Stimulated activated CD4-positive, alpha-beta T cell treated with anti-CD3 and anti-CD28 coated beads, TNF-alpha, amount 100 ng/mL, for 1 hour (primary cell): ENCODE measurements at places on chromosomes 11 and 22.

DNA sequence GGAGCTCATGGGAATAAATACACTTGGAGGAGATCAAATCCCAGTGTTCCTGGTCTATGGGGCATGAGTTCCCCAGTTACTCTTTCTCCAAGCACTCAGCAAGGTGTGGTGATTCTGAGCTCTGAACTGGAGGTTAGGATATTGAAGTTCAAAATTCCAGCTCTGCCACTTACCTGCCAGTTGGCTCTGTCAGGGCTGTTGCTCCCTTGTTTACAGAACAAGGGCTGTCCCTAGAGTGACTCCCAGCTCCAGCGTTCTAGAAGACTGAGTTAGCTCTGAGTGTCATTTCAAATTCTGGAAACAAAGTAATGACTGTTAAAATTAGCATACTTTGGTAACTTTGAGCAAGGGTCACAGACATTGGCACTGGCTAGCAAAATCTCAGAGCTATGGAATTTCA lies 69.7 kb upstream of the ZBED5 start:
- no peak for DNase-seq

- no peak for DNase-seq
Observed at GRCh38 chr11:120401506-120401905, 65.3 kb downstream of the ARHGEF12 start.

DNA sequence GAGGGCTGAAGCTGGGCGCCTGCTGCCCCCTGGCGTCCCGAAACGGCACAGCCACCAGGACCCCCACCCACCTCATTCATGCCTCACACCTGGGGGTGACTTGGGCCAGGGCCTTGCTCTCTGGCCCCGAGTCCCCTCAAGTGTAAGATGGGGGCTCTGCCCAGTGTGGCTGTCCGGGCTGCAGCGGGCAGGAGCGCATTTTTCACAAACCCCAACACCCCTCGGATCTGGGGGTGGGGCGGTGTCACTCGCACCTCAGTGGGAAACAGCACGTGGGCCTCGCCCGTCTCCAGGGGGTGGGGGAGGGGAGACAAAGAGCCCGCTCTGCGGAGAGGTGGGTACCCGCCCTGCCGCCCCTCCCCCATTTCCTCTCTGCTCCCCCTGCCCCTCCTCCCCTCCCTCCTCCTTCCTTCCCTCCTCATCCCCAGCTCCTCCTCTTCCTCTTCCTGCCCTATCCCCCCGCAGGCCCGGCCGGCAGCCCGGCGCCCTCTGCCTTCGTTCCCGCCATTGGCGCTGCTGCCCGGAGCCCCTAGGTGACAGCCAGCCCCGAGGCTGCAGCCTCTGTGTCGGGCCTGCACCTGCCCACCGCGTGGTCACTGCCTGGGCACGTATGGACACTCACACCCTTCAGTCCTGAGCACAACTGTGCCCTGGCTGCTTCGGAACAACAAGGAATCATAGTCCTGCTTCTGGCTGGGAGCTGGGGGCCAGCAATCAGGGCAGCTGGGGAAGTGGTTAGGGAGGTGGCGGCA lies 6.8 kb upstream of the CDKN1C start:
- DNase-seq, result no peak

DNA sequence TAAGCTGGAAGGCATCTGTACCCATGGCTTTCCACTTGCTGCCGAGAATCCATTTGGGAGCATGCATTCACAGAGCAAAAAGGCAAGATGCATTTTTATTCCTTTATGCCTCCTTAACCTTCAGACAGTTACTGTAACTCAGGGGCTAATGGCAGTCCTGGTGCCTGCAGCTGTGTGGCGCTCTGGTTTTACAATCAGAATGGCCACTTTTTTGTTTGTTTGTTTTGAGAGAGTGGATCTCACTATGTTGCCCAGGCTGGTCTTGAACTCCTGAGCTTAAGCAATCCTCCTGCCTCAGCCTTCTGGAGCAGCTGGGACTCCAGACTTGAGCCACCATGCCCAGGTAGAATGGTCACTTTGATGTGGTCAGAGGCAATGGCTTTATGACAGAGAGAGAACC lies 101.8 kb downstream of the NAV2 start:
- no peak for DNase-seq

GRCh38 chr11:87754685-87755084 lies 420.6 kb downstream of the RAB38 start:
- DNase-seq, result no peak
